ENCODE measurements at places on chromosomes 3 and 15.
A peak's percentile ranks its signal among the peaks of the same experiment; 100 is the strongest.

DNA sequence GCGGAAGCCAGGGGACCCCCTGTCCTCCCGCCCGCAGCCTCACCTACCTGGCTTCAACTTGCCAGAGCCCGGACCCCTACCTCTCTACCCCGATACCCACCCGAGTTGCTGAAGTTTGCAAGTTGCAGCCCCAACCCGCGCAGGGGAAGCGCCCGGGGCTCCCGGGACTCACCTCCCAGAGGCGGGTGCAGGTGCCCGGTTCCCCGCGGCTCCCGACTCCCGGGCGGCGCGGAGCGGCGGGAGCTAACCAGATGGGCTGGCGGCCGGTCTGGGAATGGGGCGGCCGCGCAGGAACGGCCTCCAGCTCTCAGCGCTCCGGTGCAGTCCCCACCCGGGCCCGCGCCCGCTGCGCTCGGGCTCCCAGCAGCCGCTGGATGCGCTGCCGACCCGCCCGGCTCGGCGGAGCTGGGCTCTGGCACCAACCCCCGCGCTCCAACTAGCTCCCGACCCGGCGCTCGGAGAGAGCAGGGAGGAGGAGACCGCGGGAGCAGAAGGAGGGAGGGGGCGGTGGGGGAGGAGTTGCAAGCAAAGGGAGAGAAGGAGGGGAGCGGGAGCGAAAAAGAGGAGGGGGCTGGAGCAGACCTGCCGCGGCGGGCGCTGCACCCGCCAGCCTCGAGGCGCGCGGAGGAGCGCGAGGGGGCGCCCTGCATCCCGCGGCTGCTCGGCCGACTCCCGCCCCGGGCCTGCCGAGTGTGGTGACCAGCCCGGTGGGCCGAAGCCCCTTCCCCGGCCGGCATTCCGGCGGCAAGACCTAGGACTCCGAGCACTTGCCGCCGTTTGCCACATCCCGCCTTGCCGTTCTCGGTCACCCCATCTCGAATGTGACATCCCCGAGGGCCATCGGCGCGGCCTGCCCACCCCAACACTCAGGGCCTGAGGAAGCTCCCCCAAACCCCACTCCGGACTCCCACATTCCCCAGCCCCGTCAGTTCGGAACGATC is at the start of gene SEMA5B:
TSS of gene SEMA5B (minus strand) at position 472 of the 941 bp plus-strand sequence. CDS start 66,500 bp downstream, outside the sequence.
- no peak for DNase-seq

DNA sequence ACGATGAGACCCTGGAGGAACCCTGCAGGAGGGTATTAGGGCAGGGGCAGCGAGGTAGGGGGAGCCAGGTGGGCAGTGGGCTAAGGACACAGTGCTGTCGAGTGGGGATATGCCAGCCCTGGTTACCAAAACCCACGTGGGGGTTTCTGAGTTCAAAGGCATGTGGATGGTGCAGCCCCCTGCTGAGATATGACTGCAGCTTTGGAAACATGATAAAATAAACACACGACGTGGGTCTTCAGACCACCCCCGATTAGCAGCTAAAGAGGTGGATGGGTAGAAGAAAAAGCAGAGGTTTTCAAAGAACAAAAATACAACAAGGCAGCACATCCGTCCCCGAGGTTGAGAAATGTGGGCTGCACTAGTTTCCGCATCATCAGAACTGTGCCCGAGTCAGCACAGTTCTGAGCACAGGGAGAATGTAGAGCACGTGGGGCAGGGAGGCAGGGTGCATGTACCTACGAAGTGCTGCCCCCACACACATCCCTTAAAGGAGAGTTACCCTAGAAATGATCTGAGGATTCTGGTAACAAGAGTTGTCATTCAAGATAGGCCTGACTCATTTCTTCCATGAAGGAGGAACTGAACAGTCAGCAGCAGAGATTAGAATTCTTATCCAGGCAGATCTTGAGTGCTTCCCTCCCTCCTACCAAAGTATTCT is 121.3 kb downstream of the RPLP1 start:
- DNase-seq = peak; percentile 56

DNA sequence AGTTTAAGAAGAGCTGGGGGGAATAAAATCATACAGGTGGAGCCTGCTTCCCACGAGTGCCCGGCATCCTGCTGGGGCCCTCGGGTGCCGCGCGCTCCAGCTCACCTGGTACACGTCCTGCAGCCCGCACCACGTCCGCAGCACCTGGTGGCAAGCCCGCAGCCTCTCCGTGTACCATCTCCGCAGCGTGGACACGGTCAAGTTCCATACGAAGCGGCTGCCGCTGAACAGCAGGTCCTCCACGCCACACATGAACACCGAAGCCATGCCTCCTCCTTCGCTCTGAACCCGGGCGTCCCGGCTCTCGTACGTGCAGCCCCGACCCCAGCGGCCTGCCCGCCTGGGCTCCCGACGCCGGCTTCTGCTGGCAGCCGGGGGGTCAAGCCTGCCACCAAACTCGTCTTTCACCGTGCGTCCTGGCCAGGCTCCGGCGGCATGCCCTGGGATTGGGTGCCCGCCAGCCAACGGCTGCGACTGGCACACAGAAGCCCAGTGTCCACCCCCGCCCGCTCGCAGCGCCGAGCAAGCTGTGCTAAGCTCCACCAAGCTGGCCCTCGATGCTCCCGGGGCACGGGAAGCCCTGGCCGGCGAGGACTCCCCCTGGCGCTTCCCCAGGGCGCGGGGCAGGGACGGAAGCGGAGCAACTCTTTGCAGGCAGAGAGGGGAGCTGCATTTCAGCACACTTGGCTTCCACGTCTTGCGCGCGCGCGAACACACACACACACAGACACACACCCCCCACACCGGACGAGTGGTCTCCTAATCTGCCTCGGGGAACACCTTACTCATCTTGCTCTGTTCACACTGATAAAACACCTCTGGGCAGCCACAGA is at the start of gene FRMD4B:
TSS of gene FRMD4B (minus strand) at position 366 of the 833 bp plus-strand sequence. CDS start at position 267, 99 bp downstream.
- DNase-seq = no peak

- no peak for DNase-seq
Measured at GRCh38 chr3:9301798-9302197, 52.4 kb upstream of the SRGAP3 start.

- no peak for DNase-seq
Measured at GRCh38 chr3:36957862-36958686, 13.2 kb upstream of the TRANK1 start.

DNA sequence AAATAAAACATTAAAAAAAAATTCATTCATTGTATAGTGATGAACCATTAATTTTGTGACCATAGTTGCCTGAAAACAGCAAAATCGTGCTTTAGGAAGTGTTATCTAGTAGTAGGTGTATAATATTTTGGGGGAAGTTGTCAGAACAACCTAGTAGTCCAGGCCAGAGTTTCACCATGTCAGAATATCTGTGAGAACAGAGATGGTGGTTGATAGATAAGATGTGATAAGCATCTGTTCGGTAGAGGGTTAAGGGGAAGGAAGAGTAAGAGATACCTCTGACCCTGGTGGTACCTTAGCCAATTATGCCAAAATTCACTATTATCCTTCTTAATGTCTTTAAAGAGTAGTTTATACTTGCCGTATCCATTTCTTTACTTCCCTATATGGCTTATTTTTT is 113.8 kb downstream of the MITF start:
- no peak for DNase-seq

DNA sequence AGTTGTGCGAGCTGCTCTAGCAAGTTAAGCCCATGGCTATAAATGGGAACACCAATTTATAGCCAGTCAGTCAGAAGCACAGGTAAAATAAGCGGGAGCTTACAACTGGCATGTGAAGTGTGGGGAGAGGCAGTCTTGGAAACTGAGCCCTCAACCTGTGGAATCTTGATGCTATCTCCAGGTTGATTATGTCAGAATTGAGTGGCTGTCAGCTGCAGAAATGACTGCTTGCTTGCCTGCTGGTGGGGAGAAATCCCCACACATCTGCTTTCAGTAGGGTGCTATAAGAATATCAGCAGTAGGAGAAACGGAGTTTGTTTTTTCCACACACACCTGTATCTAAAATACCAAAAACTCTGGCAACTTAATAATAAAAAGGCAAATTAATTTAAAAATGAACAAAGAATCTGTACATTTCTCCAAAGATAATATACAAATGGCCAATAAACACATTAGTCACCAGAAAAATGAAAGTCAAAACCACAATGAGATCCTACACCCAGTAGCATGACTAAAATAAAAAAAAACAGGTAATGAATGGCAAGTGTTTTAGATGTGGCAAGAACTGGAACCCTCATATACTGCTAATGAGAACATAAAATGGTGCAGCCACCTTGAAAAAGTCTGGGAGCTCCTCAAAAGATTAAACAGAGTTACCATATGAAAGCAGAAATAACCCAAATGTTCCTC is 26.0 kb upstream of the MAP4 start:
- no peak for DNase-seq

DNA sequence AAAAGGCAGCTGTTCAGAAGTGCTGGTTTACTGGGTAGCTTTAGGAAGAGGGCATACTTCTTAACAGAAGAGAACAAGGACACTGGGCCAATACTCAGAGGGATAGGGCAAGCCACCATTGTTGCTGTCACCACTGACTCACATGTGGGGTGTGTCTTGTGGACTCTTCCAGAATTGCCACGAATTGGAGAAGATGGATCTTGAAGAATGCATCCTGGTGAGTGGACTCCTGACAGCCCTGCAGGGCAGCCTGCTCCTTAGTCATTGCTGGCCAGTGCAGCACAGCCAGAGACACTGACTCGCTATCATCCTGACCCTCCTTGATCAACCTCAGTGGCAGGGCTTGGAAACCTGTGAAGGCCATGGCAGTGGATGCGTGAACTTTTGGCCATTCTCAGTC is 62.3 kb downstream of the UBP1 start:
- no peak for DNase-seq

DNA sequence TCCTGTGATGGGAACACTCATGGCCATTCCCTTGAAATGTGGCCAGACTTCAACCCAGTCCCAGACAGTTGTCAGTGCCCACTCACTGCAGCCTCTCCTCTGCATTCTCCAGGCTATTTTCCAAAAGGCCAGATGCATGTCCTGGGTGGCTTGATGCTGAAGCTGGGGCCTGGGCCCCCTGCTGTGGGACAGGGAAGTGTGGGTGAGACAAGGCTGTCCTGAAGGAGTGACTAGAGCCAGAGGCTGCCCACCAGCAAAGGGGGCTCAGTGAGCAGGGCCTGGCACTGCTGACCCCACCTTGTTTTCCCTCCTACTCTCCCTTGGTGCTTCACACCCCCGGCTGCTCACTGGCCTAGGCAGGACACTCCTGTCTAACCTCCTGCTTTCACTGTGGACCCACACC is 11.9 kb downstream of the CISH start:
- no peak for DNase-seq

DNA sequence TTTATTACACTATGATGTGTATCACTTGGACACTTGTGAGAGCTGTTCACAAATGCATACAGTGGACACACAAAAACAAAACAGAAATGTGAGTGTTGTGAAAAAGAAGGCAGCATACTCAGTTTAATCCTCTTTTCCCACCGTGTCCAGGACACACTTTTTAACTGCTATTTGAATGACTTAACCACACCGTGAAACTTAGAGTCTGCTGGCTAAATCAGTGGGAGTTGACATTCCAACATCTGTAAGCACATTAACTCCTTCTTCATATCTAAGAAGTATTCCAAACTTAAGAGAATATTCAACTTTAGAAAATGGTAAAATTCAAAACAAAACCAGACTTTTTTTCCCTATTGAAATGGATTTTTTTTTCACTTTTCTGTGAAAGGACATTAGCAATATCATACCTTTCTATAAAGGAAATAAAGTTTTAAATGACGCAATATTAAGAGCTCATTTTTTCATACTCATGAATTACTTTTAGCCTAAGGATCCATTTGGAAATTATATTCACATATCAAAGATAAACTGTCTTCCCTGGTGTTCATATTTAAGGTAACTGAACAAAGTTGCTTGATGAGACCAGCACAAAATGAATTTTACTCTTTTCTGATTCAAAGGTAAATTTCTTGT is 316.6 kb downstream of the RBMS3 start:
- no peak for DNase-seq

- DNase-seq = no peak
Measured at GRCh38 chr3:28564211-28564610, 215.6 kb upstream of the AZI2 start.

DNA sequence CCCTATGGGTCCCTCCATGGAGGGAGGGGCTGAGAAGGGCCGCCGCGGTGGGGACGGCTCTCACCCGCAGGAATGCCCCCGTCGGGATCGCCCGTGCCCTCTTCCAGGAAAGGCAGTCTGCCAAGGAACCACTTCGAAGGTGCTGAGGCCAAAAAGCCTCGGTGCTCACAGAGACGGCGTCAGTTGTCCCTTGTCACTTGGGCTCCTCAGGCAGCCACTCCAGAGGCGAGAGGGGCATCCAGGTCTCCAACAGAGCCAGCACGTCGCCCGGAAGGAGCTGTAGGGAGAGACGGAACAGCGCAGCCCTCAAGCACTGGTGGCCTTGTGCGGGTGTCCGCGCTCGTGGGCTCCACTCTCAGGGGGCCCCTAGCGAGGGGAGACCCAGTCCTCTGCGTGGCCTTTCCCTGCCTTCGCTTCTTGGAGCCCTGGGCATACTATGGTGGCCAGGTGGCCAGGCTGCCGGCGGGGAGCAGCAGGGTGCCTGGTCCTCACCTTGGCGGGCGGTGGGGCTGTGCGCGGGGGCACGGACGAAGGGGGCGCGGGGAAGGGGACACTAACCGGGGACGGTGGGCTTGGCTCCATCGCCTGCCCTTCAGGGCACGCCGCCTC is 994 bp downstream of the MESP1 start:
- no peak for DNase-seq

GRCh38 chr3:143416229-143416628 is 296.7 kb downstream of the CHST2 start:
- DNase-seq = no peak

DNA sequence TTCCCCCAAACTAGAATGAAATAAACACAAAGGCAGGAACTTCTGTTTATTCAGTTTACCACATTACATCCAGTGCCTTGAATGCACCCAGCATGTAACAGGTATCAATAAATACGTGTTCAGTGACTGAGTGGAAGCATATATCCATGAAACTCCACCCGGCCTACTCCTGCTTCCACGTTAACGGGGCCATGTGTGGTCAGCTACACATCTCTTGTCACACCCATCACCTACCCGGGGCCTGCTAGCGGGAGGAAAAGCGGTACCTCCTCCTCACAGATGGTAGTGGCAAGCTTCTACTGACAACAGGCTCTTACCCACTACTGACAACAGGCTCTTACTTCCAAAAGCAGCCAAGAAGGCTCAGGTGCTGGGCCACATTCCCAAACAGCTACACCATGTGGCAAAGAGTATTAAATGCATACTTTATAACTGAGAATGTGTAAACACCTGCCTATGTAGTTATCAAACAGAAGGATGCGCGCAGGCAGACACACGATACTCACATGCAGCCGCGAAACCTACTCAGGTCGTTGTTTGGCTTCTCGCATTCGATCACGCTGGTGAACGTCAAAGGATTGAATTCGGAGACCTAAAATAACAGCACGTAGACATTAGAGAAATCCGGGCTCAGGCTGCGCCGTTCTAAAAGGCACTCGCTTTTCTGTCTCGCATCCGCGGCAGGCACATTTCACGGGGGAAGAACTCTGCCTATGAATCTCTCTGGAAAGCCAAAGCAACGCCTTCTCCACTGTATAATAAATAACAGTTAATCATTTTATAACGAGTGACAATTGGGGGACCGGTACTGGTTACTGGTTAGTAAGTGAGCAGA is 127.4 kb downstream of the ATP10A start:
- no peak for DNase-seq

GRCh38 chr3:25463836-25464418 is 35.9 kb downstream of the RARB start:
- no peak for DNase-seq

- no peak for DNase-seq
Measured at GRCh38 chr15:84034578-84035398, 200.8 kb upstream of the GOLGA6L4 start.
